ENCODE measurements at places on chromosomes 2 and 18.
A peak's percentile ranks its signal among the peaks of the same experiment; 100 is the strongest.

DNA sequence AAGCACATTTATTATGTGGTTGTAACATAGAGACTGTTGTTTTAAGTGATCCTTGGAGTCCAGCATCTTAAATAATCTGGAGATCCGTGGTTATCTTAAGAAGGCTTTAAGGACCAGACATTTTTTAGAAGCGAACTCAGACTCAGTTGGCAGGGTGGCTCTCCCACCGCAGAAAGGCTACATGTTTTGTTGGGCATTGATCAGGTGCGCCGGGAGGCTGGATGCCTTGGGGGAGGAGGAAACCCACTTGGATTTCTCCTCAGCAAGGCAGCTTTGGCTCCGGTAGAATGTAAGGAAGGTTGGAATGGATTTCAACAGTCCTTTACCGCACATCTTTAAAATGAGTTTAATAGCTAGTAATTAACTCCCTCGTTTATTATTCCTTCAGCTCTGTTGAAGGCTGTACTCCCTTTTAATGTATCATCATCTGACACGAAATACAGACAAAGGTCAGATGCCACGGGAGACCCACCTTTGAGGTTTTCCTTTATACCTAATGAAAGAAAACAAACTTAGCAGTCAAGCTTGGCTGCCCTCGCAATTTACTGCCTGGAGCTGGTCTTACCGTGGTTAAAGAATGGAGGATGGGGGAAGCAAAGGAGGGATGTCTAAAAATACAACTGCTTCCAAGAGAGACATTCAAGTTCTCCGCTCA lies 1.2 kb downstream of the TMEM200C start:
- DNase-seq, result no peak

- no peak for DNase-seq
Observed at GRCh38 chr18:34866310-34866709, 156.2 kb downstream of the DTNA start.

- DNase-seq, result peak; percentile 89
Observed at GRCh38 chr2:46866770-46867246, 48.8 kb downstream of the MCFD2 start.

- DNase-seq, result no peak
Observed at GRCh38 chr2:110997331-110998045, 123.2 kb upstream of the BCL2L11 start.

- no peak for DNase-seq
Observed at GRCh38 chr2:30938196-30938595, 130.9 kb upstream of the CAPN13 start.

Data from dermis microvascular lymphatic vessel endothelial cell (primary cell).